ENCODE measurements at places on chromosomes 13 and 19.

DNA sequence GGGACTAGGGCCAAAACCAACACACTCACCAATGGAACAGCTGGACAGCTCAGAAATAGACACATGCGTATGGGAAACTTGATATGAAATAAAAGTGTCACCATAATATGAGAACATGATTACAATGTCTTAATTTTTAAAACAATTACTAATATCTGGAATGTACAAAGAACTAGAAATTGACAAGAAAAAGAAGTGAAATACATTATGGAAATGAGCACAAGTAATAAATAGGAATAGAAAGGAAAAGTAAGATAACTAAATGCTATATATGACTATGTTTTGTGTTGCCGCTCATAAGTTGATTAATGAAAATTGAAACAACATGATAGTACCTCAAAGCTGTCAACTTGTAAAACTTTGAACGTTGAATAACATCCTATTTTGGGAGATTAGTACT is 801.1 kb downstream of the SLITRK5 start:
- no peak for DNase-seq

DNA sequence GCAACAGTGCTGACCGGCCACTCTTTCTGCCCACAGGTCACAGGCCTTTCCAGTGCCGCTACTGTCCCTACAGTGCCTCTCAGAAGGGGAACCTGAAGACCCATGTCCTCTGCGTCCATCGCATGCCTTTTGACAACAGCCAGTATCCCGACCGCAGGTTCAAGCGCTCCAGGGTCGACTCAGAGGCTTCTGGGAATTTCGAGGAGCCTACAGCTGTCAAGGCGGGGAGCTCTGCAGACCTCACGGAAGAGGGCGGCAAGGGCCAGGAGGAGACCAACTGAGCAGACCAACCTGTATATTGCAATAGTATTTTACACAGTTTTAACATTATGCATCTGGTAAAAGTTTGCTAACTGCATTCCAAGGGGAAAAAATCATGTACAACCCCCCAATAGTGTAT is 338.5 kb downstream of the ZNF536 start:
- no peak for DNase-seq

- no peak for DNase-seq
Observed at GRCh38 chr13:110699148-110700145, 6.5 kb downstream of the CARS2 start.

DNA sequence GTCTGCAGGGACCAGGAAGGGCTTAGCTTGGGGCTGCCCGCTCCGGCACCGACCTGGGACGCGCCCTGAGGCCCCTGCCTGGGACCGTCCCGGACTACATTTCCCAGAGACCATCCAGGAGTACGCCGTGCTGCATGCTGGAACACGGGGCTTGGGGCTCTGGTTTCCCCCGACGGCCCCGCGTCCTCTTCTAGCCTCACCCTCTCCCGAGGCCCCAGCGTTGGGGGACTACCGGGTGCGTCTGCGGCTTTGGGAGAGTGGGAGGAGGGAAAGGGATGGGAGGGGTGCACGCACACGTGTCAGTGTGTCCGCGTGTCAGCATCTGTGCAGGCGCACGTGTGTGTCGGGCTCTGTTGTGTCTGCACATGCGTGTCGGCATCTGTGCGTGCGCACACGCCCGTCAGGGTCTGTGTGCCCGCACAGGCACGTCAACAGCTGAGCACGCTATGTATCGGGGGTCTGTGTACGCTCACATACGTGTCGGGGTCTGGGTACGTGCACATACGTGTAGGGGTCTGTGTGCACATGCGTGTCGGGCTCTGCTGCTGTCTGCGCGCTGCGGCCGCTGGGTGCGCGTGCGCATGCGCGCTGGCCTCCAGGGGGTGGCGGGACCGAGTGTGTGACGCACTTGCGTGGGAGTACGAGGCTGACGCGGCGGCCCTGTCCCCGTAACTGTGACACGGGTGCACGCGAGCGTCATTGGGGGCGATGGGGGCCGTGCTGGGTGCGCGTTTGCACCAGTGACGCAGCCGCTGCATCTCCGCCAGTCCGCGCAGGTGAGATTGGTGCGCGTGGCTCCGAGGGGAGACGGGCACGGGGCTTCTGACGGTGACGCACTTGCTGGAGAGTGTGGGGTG is at the start of gene ZNF331:
ZNF331 (plus strand) TSS at position 625 of the 857 bp plus-strand sequence. CDS start 31,232 bp downstream, outside the sequence.
- DNase-seq: peak; percentile 63

GRCh38 chr19:38736036-38736412 is 8.2 kb downstream of the CAPN12 start:
- no peak for DNase-seq

DNA sequence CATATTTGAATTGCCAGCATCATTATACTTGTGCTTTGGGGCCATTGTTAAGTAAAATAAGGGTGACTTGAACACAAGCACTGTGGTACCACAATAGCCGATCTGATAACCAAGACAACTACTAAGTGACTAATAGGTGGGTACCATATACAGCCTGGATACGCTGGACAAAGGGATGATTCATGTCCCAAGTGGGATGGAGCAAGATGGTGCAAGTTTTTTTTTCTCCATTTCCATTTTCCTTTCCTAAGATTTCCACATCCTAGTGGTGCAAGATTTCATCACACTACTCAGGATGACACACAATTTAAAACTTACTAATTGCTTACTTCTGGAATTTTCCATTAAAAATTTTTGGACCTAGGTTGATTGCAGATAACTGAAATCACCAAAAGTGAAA is 15.1 kb downstream of the BRCA2 start:
- DNase-seq: no peak

- DNase-seq: peak; percentile 45
Observed at GRCh38 chr13:43285933-43286597, 262.7 kb downstream of the DNAJC15 start.

- no peak for DNase-seq
Observed at GRCh38 chr19:43596842-43597461, 557 bp downstream of the ZNF576 start.

GRCh38 chr19:5122121-5122400 is 153.1 kb downstream of the KDM4B start:
- DNase-seq: no peak

- no peak for DNase-seq
Observed at GRCh38 chr19:46635920-46636761, at the start of gene GNG8. GNG8 (minus strand) TSS chr19:46636202; CDS start chr19:46634682, 1,520 bp downstream.

DNA sequence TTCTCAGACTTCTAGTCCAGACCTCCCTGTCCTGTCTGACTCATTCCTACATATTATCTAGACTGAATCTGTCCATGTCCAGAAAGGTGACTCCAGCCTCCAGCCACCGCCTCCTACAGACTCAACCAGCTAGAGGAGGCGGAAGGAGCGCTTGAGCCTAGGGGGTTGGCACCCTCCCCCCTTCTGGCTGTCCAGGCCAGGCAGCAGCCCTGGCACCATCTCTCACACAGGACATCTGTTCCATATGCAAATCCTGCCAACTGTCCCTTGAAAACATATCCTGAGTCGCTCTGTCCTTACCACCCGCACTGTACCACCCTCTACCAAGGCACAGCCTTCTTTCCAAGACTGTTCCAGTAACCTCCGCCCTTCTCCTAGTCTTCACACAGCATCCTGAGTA is 150.7 kb upstream of the WASF3 start:
- no peak for DNase-seq

- no peak for DNase-seq
Observed at GRCh38 chr19:31089681-31090080, 259.6 kb downstream of the TSHZ3 start.

GRCh38 chr19:35784503-35785338 is 9.4 kb downstream of the ARHGAP33 start:
- no peak for DNase-seq

DNA sequence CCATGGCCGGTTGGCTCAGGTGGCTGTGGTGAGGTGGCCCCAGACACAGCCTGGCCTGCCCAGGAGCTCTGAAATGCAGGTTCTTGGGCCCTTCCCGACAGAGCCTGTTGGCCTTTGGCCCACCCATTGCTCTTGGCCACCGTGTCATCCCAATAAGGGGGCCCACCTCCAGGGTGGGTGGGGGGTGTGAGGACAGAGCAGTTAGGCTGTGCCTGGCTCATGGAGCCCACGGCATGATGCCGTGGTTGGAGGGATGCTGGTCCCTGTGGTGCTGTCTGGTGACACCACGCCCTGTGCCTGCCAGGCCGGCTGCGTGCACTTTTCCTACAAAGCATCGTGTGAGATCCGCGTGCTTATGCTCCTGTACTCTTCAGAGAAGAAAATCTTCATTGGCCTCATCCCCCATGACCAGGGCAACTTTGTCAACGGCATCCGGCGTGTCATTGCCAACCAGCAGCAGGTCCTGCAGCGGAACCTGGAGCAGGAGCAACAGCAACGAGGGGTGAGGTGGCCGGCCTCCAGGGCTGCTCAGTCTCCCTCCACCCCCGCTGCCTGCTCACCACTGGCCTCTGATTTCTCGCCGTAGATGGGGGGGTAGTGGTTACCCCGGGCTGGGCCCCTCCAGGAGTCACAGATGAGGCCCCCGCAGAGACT is 7.6 kb downstream of the PNKP start:
- DNase-seq: no peak

- no peak for DNase-seq
Observed at GRCh38 chr13:44230071-44230470, 143.6 kb upstream of the SERP2 start.

DNA sequence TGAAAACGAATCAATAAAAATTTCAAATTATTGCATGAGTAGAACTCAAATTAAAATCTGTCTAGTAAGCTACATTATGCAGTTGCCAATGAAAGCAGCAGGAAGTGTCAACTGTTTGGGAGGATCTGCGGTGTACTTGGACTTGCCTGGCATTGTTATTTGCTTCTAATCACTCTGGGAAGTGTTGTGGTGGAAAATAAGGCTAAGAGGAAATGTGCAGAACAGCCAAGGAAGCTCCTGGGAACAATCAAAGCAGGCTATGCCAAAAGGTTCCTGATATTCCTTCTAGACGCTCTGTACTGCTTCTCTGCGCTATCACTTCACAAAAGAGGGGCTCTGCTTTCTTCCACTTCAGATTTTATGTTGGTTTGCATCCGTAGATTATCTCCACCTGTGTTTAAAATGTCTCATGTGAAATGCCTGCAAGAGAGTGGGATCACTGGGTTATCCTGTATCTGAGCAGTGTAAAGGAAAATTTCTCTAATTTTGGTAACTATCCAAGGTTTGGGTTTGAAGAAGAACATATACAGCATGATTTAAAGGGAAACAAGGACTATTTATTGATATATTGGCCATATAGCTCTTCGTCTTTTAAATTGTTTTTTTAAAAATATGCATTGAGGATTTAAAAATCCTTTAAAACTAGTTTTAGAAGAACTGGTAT is 182.7 kb upstream of the CSNK1A1L start:
- DNase-seq: peak; percentile 43

- no peak for DNase-seq
Observed at GRCh38 chr13:85419611-85420010, 379.6 kb downstream of the SLITRK6 start.

DNA sequence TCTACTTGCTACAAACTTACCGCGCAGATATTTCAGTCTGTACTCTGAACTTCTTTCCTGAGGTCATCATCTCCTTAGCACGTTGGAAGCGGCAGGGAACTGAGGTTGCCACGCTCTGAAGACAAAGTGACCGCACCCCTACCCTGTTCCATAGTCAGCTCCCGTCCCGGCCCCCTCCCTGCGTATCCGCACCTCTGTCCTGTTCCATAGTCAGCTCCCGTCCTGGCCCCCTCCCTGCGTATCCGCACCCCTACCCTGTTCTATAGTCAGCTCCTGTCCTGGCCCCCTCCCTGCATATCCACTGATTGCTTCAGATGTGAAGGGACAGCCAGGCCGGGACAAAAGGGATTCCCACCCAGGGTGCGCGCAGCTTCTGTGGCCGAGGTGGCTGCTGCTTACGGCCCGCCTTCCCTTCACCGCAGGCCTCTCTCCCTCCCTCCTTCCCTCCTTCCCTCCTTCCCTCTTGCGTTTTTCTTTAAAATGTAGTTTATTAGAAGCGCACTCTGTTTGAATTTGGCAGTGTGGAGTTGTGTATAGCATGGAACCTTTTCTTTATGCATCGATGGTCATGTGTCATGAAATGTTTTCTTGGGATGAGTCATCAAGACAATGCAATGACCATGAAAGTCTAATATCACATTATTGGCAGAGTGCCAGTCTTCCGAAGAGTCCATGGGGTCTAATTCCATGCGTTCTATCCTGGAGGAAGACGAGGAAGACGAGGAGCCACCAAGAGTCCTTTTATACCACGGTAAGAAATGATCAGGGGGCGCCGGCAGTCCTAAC is 21.9 kb upstream of the NDUFS7 start:
- no peak for DNase-seq

GRCh38 chr19:49889687-49890348 is 6.9 kb downstream of the IL4I1 start:
- DNase-seq: peak; percentile 22

GRCh38 chr13:33158271-33158670 is 127.3 kb downstream of the STARD13 start:
- DNase-seq: no peak

GRCh38 chr13:38902551-38902950 is 88.1 kb downstream of the STOML3 start:
- DNase-seq: no peak

- DNase-seq: no peak
Observed at GRCh38 chr13:84303035-84303434, 420.8 kb upstream of the SLITRK1 start.

DNA sequence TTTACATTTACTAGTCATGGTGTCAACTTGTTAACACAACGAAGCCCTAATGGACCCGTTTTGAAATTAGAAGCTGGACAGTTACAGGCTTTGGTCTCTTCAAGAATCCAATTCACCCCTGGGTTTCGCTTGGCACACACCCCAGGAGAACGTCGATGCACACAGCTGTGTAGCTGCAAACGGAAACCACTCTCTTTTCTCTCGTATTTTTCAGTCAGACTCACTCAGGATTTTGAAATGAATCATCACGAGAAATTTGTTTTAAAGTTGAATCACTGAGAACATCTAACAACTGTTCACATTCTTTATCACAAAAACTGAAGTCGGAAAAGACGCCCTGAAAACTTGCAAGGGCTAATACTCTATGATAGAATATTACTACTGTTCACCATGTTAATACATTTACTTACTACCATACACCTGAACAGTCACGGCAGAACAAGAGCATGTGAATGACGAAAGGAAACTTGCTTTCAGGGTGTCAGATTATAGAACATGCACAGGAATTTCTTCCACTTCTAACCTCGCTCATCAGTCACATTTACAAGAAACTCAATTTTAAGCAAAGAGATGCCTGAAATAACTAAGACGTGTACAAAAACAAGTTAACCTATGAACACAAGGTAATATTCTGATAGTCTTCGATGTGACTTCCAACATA is 4.7 kb downstream of the PNMA8A start:
- DNase-seq: peak; percentile 55

DNA sequence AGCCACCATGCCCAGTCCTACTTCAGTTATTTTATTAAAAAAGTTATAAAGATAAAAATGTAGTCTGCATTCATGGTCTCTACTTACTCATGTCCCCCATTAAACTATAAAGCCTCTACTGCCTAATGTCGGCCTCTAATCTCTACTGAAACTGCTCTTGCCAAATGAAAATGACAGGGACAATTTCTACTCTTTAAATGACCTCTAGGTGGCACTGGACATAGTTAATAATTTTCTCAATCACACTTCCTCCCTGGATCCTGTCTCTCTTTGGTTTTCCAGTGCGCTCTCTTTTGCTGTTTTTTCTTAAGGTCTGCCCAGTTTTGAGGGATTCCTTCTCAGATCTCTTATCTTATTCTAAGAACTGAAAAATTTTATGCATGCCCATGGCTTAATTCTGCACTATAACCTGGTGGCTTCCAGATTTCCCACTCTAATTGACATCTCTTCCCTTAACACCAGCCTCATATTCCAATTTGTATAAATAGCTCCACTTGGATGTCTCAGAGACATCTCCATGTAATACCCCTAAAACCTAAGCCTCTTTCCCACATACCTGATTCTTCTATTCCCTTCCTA is 54.3 kb downstream of the MTMR6 start:
- DNase-seq: no peak
